ENCODE measurements at places on chromosomes 2 and 18.

GRCh38 chr2:100289020-100289419 lies 33.3 kb downstream of the LONRF2 start:
- DNase-seq = no peak

- no peak for DNase-seq
Observed at GRCh38 chr2:211724933-211725332, 813.7 kb downstream of the ERBB4 start.

DNA sequence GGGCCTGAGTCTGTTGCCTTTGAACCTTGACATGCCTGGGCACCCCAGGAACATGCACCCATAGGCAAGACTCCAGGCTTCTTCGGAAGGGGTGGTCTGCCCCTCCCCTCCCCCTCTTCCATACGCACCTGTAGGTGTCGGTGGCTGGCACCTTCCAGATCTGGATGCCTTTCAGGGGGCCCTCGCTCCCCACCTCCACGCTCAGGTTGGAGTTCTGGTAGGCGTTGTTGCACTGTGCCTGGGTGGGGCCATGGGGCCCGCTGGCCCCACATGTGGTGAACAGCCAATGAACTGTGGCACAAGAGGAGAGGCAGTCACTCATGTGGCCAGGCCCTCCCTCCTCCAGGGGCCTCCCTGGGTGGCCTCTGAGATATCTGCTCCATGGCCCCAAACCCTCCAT lies 135.8 kb downstream of the CLIP4 start:
- DNase-seq = no peak

GRCh38 chr2:30681022-30681421 lies 126.2 kb downstream of the CAPN13 start:
- no peak for DNase-seq

GRCh38 chr2:199310771-199311585 lies 146.8 kb downstream of the SATB2 start:
- DNase-seq = no peak

DNA sequence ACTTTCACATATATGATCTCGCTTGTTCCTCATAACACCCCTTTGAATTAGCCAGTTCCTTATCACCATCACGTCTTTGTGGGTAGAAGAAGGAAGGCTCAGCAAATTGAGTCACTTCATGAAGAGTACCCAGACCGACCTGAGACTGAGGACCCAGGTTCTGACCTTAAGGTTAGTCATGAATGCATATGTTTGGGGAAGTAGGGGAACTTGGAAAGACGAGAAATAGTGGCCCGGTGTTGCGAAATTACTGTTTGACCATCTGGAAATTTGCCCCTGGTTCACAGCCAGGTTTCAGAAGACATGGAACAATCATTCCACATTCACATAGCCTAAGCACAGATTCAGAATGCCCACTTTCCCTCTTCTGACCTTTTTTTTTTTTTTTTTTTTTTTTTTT lies 59.8 kb downstream of the MEIS1 start:
- DNase-seq = no peak

GRCh38 chr18:57659460-57660102 lies 37.9 kb upstream of the NARS1 start:
- peak; percentile 96 for DNase-seq

DNA sequence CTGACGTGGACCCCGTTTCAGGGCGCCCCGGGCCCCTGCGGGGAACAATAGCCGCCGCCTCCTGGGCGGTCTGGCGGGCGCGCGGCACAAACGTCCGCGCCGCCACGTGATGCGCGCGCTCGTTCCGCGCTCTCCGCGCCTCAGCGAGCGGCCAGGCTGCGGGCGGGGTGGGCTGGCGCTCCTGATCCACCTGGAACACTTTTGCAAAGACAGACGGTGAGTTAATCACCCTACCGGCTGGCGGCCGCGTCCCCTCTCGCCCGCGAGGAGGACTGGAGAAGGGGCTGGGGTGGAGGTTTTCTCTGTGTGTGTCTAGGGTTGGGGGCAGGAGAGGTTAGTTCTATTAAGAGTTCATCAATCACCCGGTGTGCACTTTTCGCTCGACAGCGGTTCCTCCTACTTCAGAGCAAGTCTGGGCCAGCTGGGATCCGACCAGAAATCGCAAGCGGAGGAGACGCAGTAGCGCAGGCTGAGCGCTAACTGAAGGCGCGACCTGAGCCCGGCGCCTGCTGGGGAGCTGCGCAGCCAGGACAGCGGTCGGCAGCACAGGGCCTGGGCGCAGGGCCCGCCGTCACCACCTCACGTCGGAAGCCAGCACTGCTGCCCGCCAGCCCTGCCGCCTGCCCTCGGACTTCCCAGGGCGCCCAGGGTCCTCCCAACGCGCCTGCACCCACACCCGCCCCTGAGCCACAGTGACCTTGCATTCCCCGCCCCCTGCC lies 10.3 kb upstream of the HOXD1 start:
- no peak for DNase-seq

- no peak for DNase-seq
Observed at GRCh38 chr2:220767591-220768255, 804.4 kb downstream of the EPHA4 start.

DNA sequence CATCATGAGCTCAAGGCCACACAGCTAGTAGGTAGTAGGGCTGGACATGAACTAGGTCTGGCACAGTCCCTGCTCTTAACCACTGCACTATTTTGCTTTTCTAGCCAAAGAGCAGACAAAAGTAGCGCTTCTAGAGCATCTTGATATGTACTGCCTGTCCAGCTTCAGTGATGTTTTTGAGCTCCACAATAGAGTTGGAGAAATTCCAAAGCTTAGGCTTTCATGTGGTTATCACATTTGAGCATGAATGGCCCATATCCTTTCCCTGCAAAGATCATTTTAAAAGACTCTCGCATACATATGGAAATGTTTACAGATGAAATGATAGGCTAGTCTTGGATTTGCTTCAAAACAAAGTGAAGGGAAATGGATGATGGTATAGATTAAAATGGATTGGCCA lies 128.7 kb downstream of the MAP3K20 start:
- DNase-seq = no peak

DNA sequence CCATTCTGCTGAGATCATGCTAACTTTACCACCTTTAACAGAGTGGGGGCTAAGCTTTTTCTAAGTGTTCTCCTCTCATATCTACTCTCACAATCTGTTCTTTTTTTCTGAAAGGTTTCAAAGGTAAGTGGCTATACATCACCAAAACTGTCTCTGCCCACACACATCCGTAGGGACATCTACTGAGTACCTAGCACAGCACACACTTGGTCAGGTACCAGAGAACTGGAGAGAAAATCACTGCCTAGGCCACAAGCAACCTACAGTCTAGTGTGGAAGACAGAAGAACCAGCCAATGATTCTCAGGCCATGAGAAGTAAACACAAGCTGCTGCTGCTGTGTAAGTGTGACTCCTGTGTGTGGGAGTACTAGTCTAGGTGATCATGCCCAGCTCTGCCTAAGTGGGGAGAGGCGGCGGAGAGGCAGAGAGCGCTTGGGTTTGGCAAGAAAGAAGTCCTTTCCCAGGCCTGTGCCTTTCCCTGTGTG lies 176.1 kb upstream of the ZFP36L2 start:
- no peak for DNase-seq

DNA sequence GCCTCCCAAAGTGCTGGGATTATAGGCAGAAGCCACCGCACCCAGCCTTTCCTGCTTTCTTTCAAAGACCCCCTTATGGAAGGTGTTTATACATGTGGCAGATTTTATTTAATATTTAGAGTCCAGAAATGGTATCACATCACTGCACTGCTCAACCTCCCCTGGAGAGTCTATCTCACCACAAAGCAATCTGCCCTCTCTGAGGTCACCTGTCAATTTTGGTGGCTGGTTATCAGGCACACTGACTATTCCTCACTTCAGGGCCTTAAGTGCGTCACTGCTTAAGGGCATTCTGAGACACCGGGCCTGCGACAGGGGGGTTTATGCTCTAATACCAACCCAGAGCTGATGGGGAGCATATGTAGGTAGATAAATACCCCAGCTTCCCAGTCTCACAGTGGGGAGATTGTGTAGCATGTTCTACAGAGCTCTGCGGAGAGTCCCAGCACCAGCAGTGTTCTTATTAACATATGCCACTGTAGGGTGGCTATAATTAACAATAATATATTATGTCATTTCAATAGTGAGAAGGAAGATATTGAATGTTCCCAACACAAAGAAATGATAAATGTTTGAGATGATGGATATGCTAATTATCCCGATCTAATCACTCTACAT lies 42.7 kb upstream of the ZDBF2 start:
- DNase-seq = no peak

GRCh38 chr2:126661702-126662500 lies 5.9 kb downstream of the GYPC start:
- peak; percentile 96 for DNase-seq

GRCh38 chr18:44946529-44947113 lies 265.9 kb downstream of the SETBP1 start:
- DNase-seq = no peak

- no peak for DNase-seq
Observed at GRCh38 chr2:5661362-5661761, 30.8 kb upstream of the SOX11 start.

GRCh38 chr2:231029563-231029962 lies 7.8 kb upstream of the C2orf72 start:
- DNase-seq = no peak

Data from hematopoietic multipotent progenitor cell treated with erythropoietin and hydrocortisone succinate and interleukin-3 and kit ligand, for 15 days (in vitro differentiated cells).